ENCODE measurements at places on chromosomes 7 and 10. TPM values are rescaled to one million over a fixed set of nuclear protein-coding genes. Genes with fewer than 3 reads are reported as not detected.

GRCh38 chr10:127406018-127406550 lies 143.0 kb upstream of the NPS start:
- H3K4me3 ChIP-seq: no peak overlapping the region
- no peak overlapping the region for H3K27ac ChIP-seq
- no peaks in the 10 kb centered on the region for H3K4me1 ChIP-seq
- H3K27me3 ChIP-seq: no peaks in the 10 kb centered on the region
- H3K36me3 ChIP-seq: peaks cover 9% of the 10 kb centered on the region

GRCh38 chr7:158868764-158869410 lies 12.5 kb downstream of the DYNC2I1 start:
- H3K4me3 ChIP-seq: no peak overlapping the region
- H3K27me3 ChIP-seq: no peaks in the 10 kb centered on the region
- H3K27ac ChIP-seq: peak overlapping the region; percentile 24
- peak; percentile 22 for DNase-seq

DNA sequence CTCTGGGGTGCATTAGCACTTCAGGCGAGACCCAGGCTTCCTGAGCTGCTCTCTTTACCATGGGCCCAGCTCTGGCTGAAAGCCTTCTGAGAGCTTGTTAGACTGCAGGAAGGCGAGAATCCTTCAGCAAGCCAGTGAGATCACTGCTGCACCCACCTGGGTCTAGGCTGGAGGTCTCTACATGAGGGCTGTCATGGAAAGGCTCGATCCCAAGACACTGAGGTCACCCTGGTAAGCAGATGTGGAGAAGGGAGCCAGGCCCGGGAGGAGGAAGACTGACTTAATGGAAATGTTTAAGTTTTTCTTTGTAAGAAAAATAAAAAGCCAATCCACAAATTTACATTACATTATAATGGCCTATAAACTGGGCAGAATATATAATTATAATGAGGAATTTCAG lies 684.5 kb downstream of the TNS3 start:
- H3K36me3 ChIP-seq: no peaks in the 10 kb centered on the region
- no peak for DNase-seq
- H3K27ac ChIP-seq: no peak overlapping the region

DNA sequence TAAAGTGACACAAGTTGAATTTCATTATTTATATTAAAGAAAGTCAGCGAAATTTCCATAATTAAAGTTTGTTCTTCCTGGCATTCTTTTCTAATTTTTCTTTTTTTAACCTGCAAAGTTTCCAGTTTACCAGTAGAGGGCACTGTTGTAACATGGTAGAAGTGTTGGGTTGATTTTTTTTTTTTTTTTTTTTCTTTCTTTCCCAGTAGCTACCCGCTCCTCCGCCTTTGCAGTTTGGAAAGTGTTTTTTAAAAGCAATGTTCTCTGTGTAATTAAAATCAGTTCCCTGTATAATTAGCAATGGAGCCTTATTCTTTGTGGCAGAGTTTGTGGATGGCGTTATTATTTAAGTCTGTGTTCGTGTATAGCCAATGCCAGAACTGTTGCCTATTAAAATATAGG lies 53.7 kb downstream of the TAF3 start:
- H3K36me3 ChIP-seq: no peaks in the 10 kb centered on the region
- no peak overlapping the region for H3K27ac ChIP-seq
- H3K4me1 ChIP-seq: peaks cover 24% of the 10 kb centered on the region
- no peak for DNase-seq

MYO3A gene
- 33.9 TPM for total RNA-seq

ACTR3C gene
- not detected for total RNA-seq

AGR3 gene
- total RNA-seq: not detected

KEL gene
- 71.3 TPM for total RNA-seq

- H3K4me1 ChIP-seq: no peaks in the 10 kb centered on the region
- no peak overlapping the region for H3K4me3 ChIP-seq
- no peak overlapping the region for H3K27ac ChIP-seq
These were observed 175.8 kb upstream of the AGK start for GRCh38 chr7:141375442-141375841.

BEND7 gene
- 9.8 TPM for total RNA-seq

GHRHR gene
- 1.9 TPM for total RNA-seq

- DNase-seq: no peak
- no peak overlapping the region for H3K27ac ChIP-seq
- no peak overlapping the region for H3K4me3 ChIP-seq
- H3K36me3 ChIP-seq: peaks cover 11% of the 10 kb centered on the region
These were observed 3.2 kb downstream of the PRAP1 start for GRCh38 chr10:133350283-133350949.

DGKI gene
- total RNA-seq: 0.45 TPM

NUTM2A gene
- 0.28 TPM for total RNA-seq

DNA sequence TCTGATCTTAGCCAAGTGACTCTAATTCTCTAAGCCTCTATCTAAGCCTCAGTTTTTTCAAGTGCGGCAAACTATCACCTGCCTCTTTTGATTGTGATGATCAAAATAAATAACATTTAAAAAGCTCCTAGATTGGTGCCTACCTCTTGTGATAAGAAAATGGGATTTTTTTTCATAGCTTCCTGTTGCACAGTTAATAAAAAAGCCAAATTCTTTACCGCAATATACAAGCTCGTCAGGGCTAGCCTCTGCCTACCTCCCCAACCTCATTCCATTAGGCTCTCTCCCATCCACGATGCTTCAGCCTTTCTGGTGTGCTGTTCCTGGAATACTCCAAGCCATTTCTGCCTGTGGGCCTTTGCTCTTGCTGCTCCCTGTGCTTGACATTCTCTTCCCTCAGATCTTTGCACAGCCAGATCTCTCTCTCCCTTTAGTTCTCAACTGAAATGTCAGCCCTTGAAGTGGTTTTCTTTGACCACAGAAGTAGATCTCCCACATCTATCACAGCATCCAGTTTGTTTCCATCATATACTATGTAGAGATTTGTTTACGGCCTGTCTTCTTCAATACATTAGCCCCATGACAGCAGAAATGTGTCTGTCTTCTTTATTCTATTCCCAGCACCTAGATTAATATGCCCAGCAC lies 48.8 kb downstream of the SFR1 start:
- H3K4me3 ChIP-seq: no peak overlapping the region
- no peak for DNase-seq
- peaks cover 5% of the 10 kb centered on the region for H3K4me1 ChIP-seq
- H3K27me3 ChIP-seq: no peaks in the 10 kb centered on the region
- H3K36me3 ChIP-seq: no peaks in the 10 kb centered on the region
- no peak overlapping the region for H3K27ac ChIP-seq

FAM25A gene
- total RNA-seq: not detected

DNA sequence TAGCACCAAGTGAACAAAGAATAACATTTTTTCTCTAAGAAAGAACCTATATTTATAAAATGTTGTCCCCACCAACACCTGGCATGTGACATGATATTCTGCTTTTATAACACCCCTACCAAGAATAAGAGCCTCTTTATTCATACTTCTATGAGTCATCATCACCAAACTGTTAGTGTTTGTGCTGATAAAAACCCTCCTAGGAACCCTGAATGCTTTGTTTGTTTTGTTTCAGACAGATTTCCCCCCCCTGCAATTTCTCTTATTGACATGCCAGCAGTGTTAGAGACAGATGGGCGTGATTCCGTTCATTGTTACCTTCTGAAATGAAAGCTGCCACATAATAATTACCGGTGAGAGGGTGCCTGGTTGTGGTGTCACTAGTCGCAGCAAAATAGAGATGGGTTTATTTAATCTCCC lies 651.1 kb downstream of the SORCS1 start:
- peaks cover 3% of the 10 kb centered on the region for H3K4me1 ChIP-seq
- DNase-seq: no peak
- no peaks in the 10 kb centered on the region for H3K36me3 ChIP-seq
- H3K27me3 ChIP-seq: no peaks in the 10 kb centered on the region
- H3K4me3 ChIP-seq: no peak overlapping the region
- H3K27ac ChIP-seq: peak overlapping the region; percentile 4

AASS gene
- total RNA-seq: 104 TPM

SEMA3A gene
- total RNA-seq: 72.8 TPM

Data from endodermal cell (in vitro differentiated cells).